SJSA1 (cell line): ENCODE measurements at places on chromosomes 6 and 20. TPM values are rescaled to one million over a fixed set of nuclear protein-coding genes. Genes with fewer than 3 reads are reported as not detected.

CALHM5 gene
- total RNA-seq: 6.2 and 7.2 TPM in 2 replicates

DNA sequence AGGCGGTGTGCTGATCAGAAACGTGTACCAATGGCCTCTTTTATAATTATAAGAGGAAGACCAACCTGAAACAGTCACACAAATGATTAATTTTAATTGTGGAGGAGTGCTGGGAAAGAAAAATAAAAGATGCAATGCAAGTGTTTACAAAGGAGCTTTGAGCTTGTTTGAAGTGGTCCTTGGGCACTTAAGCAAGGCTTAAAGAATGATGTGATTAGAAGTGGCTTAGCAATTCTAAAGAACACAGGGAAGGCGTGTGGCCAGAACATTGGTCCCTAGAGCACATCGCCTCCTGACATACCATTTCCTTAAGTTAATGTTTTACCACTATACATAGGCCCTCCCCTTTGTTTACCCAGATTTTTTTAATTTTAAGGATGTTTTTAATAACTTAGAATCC is 26.1 kb downstream of the PTPN1 start:
- no peak for DNase-seq

GRCh38 chr20:8721098-8721497 is 347.8 kb upstream of the PLCB4 start:
- peak; percentile 52 for DNase-seq

DNA sequence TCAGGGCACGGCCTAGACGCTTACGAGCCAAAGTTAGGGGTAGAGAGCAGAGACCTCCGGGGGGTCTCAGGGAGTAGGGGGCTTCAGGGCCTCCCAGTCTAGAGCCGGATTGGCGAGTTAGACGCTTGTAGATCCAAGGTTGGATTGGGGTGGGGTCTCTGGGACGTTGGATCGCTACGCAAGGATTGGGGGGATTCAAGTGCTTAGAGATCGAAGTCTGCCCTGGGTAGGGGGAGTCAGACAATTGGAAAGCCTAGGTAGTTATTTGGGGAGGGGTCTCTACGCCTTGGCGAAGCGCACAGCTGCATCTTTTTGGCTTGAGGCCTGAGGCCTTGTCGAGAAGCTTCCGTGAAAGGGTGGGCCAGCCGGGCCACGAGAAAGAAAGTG is 469 bp downstream of the STX16 start:
- DNase-seq: no peak

LMBRD1 gene
- total RNA-seq: 9.3 and 16.4 TPM in 2 replicates

SLCO4A1 gene
- 6.0 and 13.3 TPM in 2 replicates for total RNA-seq

MUC22 gene
- not detected in 2 replicates for total RNA-seq

TPD52L1 gene
- total RNA-seq: 39.2 and 47.9 TPM in 2 replicates

- DNase-seq: no peak
These were observed 85.2 kb downstream of the ELOVL4 start for GRCh38 chr6:79862126-79862525.

GRCh38 chr6:135568379-135568778 is 70.8 kb upstream of the AHI1 start:
- no peak for DNase-seq

GRCh38 chr6:146282837-146283236 is 254.0 kb downstream of the GRM1 start:
- no peak for DNase-seq

SLC26A8 gene
- total RNA-seq: not detected in 2 replicates

PPP1R14C gene
- total RNA-seq: not detected in 2 replicates

DNA sequence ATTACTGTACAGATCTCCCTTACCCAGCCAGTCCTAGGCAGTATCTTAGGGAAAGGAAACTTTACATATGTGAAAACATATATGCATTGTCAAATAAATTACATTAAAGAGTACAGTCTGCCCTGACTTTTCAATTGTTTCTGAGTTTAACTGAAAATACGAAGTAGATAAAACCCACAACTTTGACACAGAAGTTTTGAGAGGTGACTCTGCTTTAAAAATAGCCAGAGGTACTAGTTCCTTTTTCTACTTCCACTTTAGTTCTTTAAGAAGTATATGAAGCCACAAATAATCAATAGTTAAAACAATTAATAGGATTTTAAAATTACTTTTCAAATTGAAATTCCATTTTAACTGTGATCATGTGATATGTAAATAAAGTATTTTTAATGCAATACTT is 62.9 kb downstream of the BMP5 start:
- DNase-seq: no peak

- DNase-seq: no peak
These were observed 244.2 kb downstream of the CBLN4 start for GRCh38 chr20:55761100-55761499.

GRCh38 chr6:46876126-46876525 is 45.6 kb downstream of the ADGRF5 start:
- peak; percentile 14 for DNase-seq

MATN4 gene
- 0.50 TPM in 1 of 2 replicates, not detected in the other for total RNA-seq

PIM1 gene
- 41.4 and 49.8 TPM in 2 replicates for total RNA-seq

DNA sequence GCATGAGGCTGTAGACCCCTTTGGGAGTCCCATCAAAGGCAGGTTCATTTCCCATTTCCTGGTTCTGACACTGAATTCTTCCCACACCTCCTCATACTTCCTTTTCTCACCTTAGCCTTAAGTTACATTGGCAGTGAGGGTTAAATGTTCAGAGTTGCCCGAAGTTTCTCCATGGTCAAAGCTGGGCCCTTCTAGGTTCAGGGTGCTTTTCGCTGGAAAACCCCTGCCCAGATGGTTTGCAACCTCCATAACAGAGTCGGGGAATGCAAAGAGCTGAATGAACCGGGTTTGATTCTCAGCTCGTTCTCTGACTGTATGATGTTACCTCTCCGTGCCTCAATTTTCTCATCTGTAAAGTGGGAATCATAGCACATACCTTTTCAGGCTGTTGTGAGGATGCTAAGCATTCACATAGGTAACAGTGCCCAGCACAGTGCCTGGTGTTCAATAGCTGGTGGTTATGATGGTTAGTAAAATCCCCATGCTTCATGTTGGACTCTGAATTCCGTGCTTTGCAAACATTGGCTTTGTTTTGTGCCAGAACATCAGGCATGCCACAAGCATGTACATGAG is 149.8 kb downstream of the NFATC2 start:
- DNase-seq: no peak

SMLR1 gene
- not detected in 2 replicates for total RNA-seq
